Cardiac septum (tissue), 1 donor: ENCODE measurements at places on chromosomes 1 and 21. TPM values are rescaled to one million over a fixed set of nuclear protein-coding genes. Genes with fewer than 3 reads are reported as not detected.

DNA sequence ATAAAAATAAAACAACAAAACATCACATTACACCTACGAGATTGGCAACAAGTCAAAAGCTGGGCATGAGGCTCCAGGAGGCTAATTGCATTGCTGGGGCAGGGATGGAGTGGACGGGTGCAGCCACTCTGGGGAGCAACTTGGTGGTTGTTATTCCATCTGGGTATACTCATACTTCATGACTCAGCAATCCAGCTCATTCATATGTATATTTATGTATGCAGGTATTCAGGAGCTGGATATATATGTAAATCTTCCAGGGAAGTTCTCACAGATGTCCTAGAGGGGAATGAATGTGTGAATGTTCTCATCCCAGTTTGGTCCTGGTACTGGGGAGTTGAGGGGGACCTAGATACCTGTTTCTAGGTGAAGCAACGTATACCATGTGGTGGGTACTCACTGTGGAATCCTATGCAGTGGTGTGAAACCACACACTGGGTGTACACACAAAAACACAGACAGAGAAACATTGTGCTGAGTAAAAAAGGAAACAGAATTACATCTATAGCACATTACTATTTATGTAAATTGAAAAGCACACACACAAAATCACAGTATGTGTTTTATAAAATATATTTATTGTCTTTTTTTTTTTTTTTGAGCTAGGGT, 79.7 kb upstream of the RAB4A start:
- DNase-seq, result no peak

DNA sequence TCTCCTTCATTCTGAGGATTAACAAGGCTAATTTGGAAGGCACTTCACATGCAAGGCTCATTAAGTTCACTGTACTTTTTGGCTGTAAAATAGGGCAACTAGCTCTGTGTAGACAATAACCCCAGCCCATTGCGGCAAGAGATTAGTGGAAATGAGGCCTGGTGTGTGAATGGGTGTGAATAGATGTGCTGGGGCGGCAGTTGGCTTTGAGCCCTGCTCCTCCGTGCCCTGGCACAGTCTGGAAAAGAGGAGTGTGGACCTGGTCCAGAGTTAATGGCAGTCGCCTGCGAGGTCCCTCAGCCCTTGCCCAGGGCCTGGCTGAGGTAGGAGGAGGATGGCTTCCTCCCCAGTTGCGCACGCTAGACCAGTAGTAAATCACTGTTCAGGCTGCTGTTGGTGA, 4.8 kb downstream of the KISS1 start:
- DNase-seq, result no peak

DNA sequence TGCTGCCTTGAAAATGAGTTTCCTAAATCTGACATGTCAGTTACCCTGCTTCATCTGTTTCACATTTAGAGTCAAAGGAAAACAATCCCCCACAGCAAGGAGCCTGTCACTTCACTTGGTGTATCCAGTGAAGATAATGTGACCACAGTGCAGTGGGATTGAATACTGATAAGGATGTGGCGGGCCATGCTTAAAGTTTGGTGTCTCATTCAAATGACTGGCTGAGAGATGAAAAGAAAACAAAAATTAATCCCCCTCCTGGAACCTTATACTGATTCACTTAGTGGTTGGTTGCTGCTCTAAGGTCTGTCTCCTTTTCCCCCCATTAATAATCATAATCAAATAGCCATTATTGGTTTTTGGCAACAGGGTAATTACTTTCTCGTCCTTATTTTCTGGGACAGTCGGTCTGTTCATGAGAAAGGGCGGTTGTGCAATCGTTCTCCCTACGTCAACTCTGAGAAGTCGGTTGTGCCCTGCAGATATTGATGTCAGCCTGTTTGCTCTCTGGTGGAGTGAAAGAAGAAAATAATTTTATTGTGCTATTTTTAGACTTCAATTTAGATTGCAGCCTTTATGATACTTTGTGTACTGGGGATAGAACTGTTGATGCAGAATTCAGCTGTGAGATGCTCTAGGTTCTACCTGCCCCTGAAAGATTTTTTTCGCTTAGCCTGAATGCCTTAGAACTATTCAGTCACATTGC, 360.2 kb downstream of the DISC1 start:
- DNase-seq, result no peak

GRCh38 chr1:154605534-154605933, 2.5 kb downstream of the ADAR start:
- DNase-seq, result no peak

Gene BRDT
- not detected for total RNA-seq

DNA sequence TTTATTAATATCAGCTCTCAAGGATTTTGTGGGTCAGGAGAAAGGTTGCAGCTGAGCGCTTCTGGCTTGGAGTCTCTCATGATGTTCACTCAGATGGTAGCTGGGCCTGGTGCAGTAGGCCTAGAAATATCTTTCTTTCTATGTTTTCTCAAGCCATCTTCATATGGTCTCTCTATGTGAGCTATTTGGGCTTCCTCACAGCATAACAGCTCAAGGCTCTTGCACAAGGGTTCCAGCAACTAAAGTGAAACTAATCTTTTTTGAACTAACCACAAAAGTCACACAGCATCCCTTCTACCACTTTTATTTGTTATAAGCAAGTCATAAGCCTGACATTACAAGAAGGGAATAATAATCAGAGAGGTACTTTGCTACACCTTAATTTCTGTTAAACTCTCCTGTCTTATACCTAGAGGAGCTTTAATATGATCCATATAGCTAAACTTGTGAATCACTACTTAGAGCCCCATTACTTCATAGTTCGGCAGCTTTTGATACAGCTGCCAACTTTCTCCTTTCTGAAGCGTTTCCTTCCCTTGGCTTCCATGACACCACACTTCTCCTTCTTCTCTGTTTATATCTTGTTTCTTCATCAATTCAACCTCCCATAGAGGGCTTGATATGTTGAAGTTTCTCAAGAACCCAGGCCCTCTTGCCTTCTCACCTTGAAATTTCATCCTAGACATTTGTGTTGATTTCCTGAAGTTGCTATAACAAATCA, 720.2 kb downstream of the LTN1 start:
- no peak for DNase-seq

GRCh38 chr1:222243902-222244301, 304.0 kb downstream of the HHIPL2 start:
- no peak for DNase-seq

Gene TTC39A
- total RNA-seq, result 20.3 TPM
